ENCODE measurements at places on chromosomes 3 and 15.

- DNase-seq = no peak
Measured at GRCh38 chr3:134460965-134461364, 24.8 kb downstream of the ANAPC13 start.

DNA sequence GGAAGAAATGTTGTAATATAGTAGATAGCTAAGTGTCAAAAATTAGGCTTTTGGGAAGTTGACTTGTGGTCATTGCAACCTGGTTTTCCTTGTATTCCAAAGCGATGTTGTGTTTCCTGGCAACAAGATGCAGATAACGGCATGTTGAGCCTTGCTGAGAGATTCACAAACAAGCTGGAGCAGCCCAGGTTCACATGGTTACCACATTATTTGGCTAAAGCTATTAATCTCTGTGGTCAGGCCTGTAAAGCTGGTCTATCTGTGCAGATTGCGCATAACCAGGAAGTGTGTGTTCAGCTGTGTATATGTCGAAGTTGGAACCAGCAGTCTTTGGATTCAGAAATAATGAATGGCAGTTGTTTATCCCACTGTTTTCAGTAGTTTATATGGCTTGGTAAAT lies 6.6 kb downstream of the TIPARP start:
- no peak for DNase-seq

GRCh38 chr15:61086756-61087155 lies 142.3 kb downstream of the RORA start:
- no peak for DNase-seq

DNA sequence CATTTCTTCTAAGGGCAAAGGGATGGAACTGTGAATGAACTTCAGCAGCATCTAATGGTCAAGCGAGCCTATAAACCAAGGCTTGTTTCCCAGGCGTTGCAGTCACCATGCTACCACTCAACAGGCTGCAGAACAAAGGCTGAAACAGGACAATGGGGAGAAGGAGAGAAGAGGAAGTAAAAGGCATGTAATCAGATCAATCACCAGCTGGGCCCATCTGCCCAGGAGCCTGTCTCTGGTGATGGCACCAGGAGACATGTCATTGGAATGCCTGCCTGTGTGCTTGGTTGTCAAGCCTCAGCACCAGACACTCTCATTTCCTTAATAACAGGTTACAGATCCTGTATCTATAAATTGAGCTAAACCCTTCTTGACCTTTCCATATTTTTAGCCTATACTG lies 81.7 kb upstream of the UMPS start:
- no peak for DNase-seq

All from GM12891 (cell line).